ENCODE measurements at places on chromosomes 6 and 20.

DNA sequence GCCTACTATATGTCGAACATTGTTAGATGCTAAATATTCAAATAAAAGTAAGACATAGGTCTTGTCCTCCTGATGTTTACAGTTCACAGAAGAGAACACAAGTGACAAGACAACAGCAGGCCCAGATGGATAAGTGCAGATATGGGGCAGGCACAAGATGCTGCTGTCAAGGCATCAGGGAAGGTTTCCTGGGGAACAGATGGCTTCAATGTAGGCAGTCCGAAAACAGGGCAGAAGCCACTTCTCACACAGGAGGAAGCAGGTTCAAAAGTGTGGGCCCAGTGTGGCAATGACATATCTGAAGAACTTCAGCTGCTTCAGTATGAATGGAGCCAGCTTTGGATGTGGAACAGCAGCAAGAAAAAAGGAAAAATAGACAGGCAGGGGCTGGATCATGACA is 32.5 kb downstream of the HLA-DPB1 start:
- no peak for DNase-seq

GRCh38 chr6:142507065-142507464 is 205.3 kb downstream of the ADGRG6 start:
- no peak for DNase-seq

GRCh38 chr6:162973151-162973872 is 245.5 kb downstream of the PACRG start:
- no peak for DNase-seq

DNA sequence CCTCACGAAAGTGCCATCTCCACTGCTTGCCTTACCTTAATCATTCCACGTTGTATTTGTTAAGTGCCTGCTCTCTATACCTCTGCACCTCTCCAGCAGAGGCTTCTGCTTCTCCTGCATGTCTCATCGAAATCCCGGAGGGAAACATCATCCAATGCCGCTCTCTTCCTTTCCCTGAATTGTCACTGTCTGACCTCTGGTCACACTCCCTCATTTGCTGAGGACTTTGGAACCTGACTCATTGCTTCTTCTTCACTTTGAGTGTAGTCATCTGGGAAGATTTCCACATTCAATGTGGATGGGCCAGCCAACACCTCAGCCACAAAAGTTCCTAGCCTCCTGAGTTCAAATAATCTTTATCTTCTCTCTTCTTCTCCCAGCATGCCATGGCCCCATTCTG is 78.9 kb upstream of the BEND6 start:
- DNase-seq = peak; percentile 73

GRCh38 chr6:69735027-69735426 is 61.8 kb downstream of the LMBRD1 start:
- DNase-seq = no peak

DNA sequence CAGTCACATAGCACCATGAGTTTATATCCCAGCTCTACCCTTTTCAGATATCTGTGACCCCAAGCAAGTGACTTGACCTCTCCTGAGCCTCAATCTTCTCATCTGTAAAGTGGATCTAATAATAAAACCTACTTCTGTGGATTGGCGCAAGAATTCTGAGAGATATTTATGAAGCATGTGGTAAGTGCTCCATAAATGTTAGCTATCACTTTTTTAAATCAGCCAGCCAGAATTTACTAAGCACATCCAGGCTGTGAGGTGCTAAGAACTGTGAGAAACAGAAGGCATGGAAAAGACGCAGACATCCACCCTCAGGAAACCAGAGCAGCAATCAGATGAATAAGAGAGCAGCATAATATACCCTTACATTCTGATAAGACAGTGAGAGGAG is 862 bp downstream of the C20orf96 start:
- DNase-seq = no peak

GRCh38 chr6:38782616-38783015 is 67.5 kb downstream of the DNAH8 start:
- DNase-seq = no peak

DNA sequence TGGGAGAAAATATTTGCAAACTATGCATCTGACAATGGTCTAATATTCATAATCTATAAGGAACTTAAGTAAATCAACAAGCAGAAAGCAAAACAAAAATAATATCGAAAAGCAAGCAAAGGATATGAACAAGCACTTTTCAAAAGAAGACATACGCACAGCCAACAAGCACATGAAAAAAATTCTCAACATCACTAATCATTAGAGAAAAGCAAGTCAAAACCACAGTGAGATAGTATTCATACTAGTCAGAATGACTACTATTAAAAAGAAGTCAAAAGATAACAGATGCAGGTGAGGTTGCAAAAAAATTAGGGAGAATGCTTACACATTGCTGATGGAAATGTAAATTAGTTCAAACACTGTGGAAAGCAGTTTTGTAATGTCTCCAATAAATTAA is 410.2 kb downstream of the MMUT start:
- no peak for DNase-seq

GRCh38 chr6:49423817-49424216 is 39.2 kb downstream of the MMUT start:
- DNase-seq = no peak

DNA sequence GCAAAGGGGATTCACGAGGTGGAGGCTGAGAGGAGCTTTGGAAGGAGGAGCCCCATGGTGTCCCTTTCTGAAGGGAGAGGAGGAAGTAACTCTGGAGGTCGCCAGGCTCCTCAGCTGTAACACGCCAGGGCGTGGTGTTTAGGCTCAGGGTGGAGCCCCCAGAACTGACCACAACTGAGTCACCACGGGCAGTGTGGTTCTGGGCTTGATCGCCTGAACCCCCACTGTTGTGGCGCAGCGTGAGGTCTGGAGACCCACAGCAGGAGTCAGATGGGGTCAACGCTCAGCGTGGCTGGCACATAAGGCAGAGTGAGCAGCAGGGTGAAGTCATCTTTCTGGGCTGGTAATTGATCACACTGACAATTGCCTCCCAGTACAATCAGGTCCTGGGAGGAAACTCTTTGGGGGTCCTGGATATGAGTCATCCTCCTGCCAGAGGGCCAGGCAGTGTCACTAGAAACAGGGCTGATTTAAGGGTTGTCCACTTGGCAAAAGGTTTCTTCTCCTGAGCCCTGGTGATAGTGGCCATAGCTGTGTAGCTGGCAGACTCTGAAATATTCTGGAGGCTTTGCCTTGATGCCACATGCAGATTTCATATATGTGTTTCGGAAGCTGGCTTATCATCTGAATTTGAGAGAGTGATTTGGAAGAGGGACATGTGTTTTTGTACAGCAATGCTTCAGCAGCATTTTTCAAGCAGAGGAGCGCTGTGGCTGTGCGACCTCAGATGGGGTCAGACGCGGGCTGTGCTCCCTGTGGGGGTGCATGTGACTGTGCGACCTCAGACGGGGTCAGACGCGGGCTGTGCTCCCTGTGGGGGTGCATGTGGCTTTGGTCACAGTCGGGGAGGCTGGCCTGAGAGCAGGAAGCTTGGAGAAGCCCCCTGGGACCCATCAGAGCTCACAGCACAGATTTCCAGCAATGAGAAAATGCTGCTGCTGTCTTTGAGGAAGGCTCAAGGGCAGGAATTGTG is 50.0 kb downstream of the SYNJ2 start:
- peak; percentile 77 for DNase-seq

- no peak for DNase-seq
Measured at GRCh38 chr20:23002276-23002675, 32.8 kb upstream of the SSTR4 start.

- peak; percentile 89 for DNase-seq
Measured at GRCh38 chr6:7261032-7261841, 51.8 kb downstream of the SSR1 start.

- DNase-seq = no peak
Measured at GRCh38 chr6:33202799-33203198, 1.7 kb upstream of the HSD17B8 start.

DNA sequence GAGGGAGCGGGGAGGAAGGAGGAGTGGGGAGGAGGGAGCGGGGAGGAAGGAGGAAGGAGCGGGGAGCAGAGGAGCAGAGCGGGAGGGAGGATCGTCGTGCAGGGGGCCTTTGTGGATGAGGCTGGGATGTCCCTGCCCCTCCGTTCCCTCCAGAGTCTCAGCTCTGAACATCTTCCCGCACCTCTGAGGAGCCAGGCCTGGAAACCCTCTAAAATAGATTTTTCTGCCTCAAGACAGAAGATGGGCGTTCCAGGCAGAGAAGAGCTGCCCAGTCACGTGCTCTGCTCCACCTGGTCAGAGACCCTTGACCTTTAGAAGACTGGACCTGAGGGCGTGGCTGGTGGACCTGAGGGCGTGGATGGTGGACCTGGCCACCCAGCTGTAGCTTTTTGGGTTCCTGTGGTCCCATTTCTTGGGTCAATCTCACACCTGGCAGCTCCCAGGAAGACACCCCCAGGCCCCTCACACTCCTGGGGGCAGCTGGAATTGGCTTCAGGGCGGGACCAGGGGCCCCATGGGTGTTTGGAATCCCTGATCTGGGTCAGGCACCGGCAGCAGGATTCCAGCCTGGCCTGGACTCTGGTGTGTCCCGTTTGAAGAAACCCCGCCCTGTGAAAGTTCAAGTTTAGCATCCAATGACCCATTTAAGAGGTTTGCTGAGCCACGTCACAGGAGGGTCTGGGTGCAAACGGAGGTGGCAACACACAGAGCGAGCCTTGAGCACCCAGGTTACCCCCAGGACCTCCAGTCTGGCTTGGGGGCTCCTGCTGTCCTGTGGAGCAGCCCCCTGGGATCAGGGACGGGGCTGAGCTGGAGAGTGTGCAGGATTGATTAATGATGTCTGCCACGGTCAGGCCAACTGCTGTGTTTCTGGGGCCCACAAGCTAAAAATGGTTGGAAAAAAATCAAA is 96.9 kb upstream of the BHLHE23 start:
- DNase-seq = no peak

GRCh38 chr6:7148100-7148822 is 40.5 kb downstream of the RREB1 start:
- DNase-seq = no peak

DNA sequence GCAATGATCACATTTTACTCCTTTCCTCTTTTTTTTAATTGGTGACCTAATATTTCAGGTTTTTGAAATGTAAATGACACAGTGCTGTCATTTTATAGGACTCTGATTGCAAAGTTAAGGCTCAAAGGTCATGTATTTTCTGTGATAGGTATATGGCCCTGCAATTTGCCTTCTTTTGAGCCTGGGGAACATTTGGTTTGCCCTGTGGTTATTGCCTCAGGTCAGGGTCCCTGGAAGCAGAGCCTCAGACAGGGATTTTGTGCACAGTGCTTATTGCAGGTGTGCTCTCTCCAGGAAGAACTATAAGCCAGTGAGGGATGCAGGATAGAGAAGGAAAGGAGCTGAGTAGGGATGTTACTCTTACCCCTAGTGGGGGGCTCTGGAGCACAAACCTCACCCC is 229.3 kb upstream of the ECI2 start:
- no peak for DNase-seq

- DNase-seq = no peak
Measured at GRCh38 chr6:15880262-15880973, 217.6 kb upstream of the DTNBP1 start.

DNA sequence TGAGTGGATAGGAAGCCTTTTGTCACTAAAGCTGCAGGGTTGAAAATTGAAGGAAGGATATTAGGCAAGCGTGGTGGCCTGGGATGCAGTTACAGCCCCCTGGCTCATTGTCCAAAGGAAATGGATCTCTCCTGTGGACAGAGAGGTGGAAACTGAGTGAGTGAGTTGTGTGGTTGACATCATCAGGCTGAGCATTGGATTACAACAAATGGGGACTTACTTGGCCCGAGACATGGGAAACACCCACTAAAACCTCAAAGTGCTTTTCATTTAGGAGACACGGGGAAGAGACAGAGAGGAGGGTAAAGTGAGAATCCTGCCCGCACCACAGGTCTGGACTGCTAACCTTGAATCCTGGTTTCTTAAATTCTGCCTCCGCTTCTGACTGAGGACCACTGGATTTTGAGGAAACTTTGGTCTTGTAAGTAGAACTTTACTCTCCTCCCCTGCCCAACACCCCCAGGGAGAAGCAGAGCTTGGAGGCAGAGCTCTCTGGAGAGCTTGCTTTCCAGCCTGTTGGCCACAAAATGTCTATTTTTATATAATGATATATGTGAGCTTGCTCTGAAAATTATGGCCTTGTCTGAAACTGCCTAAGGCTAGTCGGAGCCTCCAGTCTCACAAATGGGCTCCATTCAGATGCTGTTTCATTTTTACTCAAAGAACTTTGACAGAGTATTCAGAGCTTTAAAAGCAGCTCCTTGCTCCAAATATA is at the start of gene PKIG:
PKIG (plus strand) TSS at position 269 of the 715 bp plus-strand sequence. CDS start 31,978 bp downstream, outside the sequence.
- no peak for DNase-seq

DNA sequence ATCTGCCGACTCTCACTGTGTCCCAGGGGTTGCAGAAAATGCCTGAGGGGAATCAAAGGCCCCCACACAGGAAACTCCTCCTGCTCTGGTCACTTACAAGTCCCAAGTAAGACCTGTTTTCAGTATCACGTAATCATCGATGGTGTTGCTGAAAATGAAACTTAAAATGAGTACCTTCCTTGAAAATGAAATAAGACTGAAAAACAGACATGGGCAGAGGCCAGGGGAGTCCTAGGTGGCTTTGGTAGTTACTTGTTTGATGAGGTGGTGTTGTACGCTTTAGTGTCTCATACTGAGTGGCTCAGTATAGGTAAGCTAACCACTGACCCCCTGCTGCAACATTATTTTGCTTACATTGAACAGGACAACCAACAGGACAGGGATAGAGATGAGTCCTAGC is 43.0 kb upstream of the SYNCRIP start:
- DNase-seq = no peak

DNA sequence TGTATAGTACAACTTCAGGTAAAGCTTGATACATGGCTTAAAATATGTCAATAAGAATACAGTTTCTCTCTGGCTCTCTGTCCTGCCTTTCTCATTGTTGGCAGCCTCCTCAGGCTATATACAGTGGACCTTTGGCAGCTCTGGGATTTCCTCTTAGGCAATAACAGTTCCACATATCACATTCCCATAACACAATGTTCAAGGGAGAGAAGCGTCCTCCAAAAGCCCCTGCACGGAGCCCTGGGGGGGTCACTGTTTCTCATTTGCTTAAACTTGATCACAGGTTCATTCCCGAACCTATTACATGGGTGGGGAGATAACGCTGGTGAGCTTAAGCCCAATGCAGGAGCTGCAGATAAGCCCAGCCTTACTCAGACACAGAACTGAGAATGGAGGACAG is 4.4 kb upstream of the FLRT3 start:
- DNase-seq = no peak

GRCh38 chr6:84093441-84094435 is 60.2 kb downstream of the MRAP2 start:
- DNase-seq = no peak

DNA sequence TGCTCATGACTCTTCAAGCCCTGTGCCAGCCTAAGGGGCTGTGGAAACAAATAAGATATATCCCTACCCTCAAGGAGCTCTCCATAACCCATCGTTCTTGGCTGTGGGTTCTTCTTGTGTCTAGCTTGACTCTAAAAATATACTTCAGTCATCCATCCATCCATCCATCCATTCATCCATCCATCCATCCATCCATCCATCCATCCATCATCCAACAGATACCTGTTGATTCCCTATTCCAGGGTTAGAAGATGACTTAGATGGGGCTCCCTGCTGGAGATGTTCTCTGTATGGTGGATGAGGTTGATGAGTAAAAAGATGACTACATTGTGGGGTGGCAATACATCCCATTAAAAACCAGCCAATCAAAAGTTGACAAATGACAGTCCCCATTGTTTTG is 23.5 kb downstream of the HCK start:
- DNase-seq = no peak
